ENCODE measurements at places on chromosomes 12 and 14.

- no peak for ATAC-seq
Measured at GRCh38 chr14:94612580-94613554, 676 bp downstream of the SERPINA3 start.

- ATAC-seq: no peak
Measured at GRCh38 chr14:60353420-60353819, 104.4 kb downstream of the PPM1A start.

DNA sequence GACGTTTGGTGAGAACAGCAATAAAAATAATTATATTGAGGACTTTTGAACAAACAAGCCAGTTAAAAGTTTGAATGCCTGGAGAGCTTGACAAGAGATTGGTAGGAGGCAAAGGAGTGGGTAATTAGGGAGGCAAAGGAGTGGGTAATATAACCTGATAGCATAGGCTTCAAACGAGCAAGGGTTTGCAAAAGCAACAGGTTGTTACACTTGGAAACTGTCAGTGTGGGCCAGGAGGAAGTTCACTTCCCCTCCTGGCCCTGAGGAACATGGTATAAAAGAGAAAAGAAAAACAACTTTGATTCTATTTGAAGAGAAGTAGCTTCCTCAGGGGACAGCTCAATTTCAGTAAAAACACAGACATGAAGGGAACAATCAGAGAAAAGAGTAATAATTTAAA lies 121.7 kb downstream of the CCER1 start:
- no peak for ATAC-seq

- ATAC-seq: no peak
Measured at GRCh38 chr12:7075939-7076338, 15.4 kb downstream of the C1S start.

DNA sequence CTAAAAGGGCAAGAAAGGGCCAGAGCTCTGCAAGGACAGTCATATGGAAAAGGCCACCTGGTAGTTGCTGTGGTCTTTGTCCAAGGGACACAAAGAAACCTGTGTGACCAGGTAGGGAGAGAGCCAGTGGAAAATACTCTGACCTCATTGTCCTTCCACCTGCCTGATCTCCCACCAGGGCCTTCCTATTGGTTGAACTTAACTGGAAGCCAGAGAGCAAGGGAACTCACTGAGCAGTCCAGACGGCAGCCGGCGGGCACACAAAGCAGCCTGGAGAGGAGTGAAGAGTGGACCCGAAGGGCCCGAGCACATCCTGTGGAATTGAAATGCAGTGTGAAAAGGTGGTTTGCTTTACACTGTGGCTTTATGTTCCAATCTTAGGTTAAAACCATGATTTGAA lies 120.7 kb downstream of the SLC25A21 start:
- no peak for ATAC-seq

- no peak for ATAC-seq
Measured at GRCh38 chr14:28746247-28746646, 20.3 kb upstream of the FOXG1 start.

DNA sequence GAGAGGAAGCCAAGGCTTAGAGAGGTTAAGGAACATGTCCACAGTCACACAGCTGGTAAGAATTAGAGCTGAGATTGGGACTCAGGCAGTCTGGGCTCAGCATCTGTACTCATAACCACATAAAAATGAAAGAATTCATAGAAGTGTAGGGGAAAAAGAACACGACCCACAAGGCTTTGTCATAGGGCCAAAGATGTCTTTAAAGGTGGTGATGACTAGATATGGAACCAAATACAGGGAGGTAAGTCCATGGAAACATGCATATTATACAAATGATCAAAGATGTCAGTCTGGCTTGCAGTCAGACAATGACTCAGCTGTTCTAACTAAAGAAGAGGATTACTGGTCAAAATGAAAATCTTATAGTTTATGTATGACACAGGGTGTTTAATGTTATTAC lies 7.2 kb upstream of the SSPN start:
- peak; percentile 79 for ATAC-seq

DNA sequence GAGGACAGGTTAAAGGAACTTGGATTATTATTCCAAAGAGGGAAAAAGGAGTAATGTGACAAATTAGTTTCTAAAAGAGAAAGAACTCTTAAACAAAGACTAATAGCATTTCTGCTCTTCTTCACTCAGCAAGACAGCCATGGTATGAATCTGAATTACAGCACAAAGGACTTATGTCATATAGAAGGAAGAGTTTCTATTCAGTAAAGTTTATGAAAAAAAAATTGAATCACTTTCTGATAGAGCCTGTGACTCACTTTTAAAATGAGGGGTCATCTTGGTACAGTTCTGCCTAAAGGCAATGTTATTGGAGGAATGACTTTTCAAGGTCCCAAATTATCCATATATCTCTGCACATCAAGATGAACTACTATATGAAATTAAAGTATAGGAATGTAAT lies 101.7 kb downstream of the DUSP6 start:
- peak; percentile 44 for ATAC-seq

- ATAC-seq: no peak
Measured at GRCh38 chr12:103799857-103800771, 40.9 kb downstream of the NT5DC3 start.

DNA sequence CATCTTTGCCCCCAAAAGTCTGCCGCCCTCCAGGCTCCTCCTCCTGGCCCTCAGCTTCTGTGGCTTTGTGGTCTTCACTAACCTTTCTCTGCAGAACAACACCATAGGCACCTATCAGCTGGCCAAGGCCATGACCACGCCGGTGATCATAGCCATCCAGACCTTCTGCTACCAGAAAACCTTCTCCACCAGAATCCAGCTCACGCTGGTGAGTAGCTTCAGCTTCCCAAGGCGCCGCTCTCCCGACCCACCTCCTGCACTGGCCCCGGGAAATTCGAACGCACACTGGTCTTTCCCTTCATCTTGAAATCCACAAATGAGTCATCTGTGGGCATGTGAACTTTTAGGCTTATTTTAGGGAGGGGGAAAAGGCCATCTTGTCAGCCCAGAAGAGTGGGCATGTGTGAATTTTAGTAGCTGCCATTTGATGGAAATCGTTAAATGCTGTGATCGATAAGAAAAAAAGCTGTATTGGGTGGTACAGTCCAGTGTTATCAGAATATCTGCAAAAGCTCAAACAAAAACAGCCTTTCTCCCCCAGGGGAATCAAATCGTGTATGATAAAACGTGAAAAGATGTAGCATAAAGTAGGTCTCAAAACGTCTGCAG lies 700 bp downstream of the SLC35E3 start:
- peak; percentile 8 for ATAC-seq
